ENCODE measurements at places on chromosomes 2 and 18. TPM values are rescaled to one million over a fixed set of nuclear protein-coding genes. Genes with fewer than 3 reads are reported as not detected.

Gene RIT2
- total RNA-seq = not detected

Gene PLCD4
- total RNA-seq = 2.0 TPM

Gene LBX2
- 0.18 TPM for total RNA-seq

GRCh38 chr18:3340682-3341097 is 78.8 kb downstream of the MYL12B start:
- H3K27ac ChIP-seq = no peak overlapping the region
- H3K4me1 ChIP-seq = 0 out of 2 replicates have a peak, but pooled peaks cover under 1% of the 10 kb centered on the region
- H3K36me3 ChIP-seq = no peaks in the 10 kb centered on the region
- peak; percentile 28 for DNase-seq
- no peak overlapping the region for H3K4me3 ChIP-seq

DNA sequence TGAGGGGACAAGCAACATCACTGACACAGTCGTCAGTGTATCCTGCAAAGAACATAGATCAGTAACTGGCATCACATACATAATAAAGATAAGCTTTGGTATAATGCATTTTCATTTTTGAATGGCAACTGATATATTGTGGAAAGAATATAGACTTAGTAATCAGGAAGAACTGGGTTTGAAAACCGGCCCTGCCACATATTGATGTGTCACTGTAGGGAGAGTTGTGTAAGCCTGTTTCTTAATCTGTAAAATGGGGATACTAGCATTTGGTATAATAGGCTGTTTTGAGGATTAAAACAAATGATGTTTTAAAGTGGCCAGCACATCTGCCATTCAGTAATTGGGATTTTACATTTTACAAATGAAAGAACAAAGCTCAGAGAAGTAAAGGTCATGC is 277.8 kb upstream of the CNTNAP5 start:
- no peak for DNase-seq
- no peaks in the 10 kb centered on the region for H3K27me3 ChIP-seq
- no peaks in the 10 kb centered on the region for H3K4me1 ChIP-seq
- no peaks in the 10 kb centered on the region for H3K36me3 ChIP-seq
- H3K4me3 ChIP-seq = no peak overlapping the region

Gene EPHA4
- 111 TPM for total RNA-seq
